ENCODE measurements at places on chromosomes 1 and 21. TPM values are rescaled to one million over a fixed set of nuclear protein-coding genes. Genes with fewer than 3 reads are reported as not detected.

GRCh38 chr1:155000411-155000725 lies 2.2 kb upstream of the ZBTB7B start:
- no peak for DNase-seq

GRCh38 chr1:164651351-164651951 lies 92.5 kb downstream of the PBX1 start:
- no peak for DNase-seq

The MEX3A gene
- 31.0 TPM for total RNA-seq

The CNKSR1 gene
- 50.5 TPM for total RNA-seq

The PCAT6 gene
- total RNA-seq, result 13.9 TPM

All from type B pancreatic cell (in vitro differentiated cells).